Activated B cell treated with CpG ODN at 0.5 μM for 24 hours (primary cell): ENCODE measurements at places on chromosomes 7 and 10. TPM values are rescaled to one million over a fixed set of nuclear protein-coding genes. Genes with fewer than 3 reads are reported as not detected.

- DNase-seq, result no peak
- peak overlapping the region; percentile 67 for H3K27ac ChIP-seq
- peaks cover 67% of the 10 kb centered on the region for H3K36me3 ChIP-seq
- no peak overlapping the region for H3K4me3 ChIP-seq
- H3K27me3 ChIP-seq, result no peaks in the 10 kb centered on the region
Observed at GRCh38 chr7:18593602-18594279, 98.2 kb downstream of the HDAC9 start.

The BHLHA15 gene
- 0.35 TPM in 1 of 2 replicates, not detected in the other for total RNA-seq

The SFTPA1 gene
- not detected in 2 replicates for total RNA-seq

The METTL27 gene
- total RNA-seq, result 0.66 and 1.7 TPM in 2 replicates

The SPDYE16 gene
- total RNA-seq, result 0.59 TPM in 1 of 2 replicates, not detected in the other

GRCh38 chr10:97497572-97498075 is 598 bp downstream of the MMS19 start:
- peak overlapping the region; percentile 96 for H3K4me3 ChIP-seq
- peaks cover 27% of the 10 kb centered on the region for H3K27me3 ChIP-seq
- H3K27ac ChIP-seq, result peak overlapping the region; percentile 96
- peaks cover 11% of the 10 kb centered on the region for H3K36me3 ChIP-seq

The ATE1 gene
- 26.0 and 31.0 TPM in 2 replicates for total RNA-seq

The MINDY3 gene
- total RNA-seq, result 23.2 and 23.4 TPM in 2 replicates

DNA sequence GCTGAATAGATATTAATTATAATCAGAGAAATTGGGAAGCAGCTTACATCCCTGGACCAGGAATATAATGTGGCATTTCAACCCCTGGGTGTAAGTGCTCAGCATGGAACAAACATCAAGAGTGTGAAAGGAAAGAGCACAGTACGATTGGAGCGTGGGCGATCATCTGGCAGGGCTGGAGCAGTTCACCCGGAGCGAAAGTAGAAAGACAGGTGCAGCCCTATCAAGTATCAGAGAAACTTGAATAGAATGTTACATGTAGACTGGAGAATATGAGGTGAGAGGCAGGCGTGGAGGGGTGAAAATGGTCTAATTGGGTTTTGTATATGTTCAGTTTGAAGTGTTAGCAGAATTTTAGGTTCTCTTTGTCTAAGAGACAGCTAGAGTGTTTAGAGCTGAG is 303.0 kb downstream of the MDFIC start:
- H3K27me3 ChIP-seq, result no peaks in the 10 kb centered on the region
- no peak for DNase-seq
- no peaks in the 10 kb centered on the region for H3K36me3 ChIP-seq
- H3K4me3 ChIP-seq, result no peak overlapping the region
- no peaks in the 10 kb centered on the region for H3K4me1 ChIP-seq

- H3K27me3 ChIP-seq, result no peaks in the 10 kb centered on the region
- H3K27ac ChIP-seq, result no peak overlapping the region
- no peaks in the 10 kb centered on the region for H3K4me1 ChIP-seq
- H3K36me3 ChIP-seq, result no peaks in the 10 kb centered on the region
- DNase-seq, result no peak
- no peak overlapping the region for H3K4me3 ChIP-seq
Observed at GRCh38 chr7:34991938-34992840, 45.1 kb downstream of the DPY19L1 start.

The FXYD4 gene
- not detected in 2 replicates for total RNA-seq

The MTPN gene
- total RNA-seq, result 130 and 137 TPM in 2 replicates

- no peaks in the 10 kb centered on the region for H3K4me1 ChIP-seq
- H3K36me3 ChIP-seq, result no peaks in the 10 kb centered on the region
- no peak overlapping the region for H3K4me3 ChIP-seq
Observed at GRCh38 chr10:10589540-10590303, 427.9 kb upstream of the CELF2 start.

The LRRC18 gene
- total RNA-seq, result not detected in 2 replicates

DNA sequence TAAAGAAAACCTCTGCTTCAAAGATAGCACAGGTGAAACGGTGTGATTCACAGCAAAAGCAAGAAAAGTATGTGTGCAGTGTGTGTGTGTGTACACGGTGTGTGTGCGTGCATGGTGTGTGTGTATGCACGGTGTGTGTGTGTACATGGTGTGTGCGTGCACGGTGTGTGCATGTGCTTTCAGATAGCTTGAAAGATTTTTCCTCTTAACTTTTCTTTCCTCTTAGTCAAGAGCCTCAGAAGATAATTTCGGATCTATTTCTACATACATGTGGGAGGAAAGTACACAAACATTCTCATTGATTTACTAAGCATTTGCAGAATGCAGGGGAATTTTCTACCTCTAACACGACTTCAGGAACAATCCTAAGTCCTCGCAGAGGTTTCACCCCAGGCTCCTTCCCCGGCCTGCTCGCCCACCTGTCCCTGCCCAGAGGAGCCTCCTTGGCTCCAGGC is 2.9 kb downstream of the FGFR2 start:
- no peaks in the 10 kb centered on the region for H3K36me3 ChIP-seq
- no peak for DNase-seq
- H3K4me3 ChIP-seq, result no peak overlapping the region
- H3K4me1 ChIP-seq, result peaks cover 3% of the 10 kb centered on the region
- H3K27ac ChIP-seq, result no peak overlapping the region

DNA sequence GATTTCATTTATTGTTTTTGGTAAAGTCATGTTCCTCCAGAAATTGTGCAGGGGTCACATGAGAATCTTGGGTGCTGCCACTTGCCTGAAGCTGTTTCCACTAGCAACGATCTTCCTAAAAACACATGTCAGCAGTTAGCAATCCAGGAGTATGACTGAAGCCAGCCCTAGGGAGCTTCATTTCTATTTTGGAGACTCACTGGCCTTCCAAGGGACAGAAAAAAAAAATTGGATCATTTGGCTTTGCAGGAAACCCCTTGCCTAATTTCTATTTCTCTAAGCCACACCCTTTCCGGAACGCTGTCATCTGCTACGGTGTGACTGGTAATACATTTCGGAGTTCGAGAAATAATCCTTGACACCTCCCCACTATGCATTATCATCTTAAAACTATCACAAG is 204.7 kb downstream of the TAX1BP1 start:
- peaks cover 53% of the 10 kb centered on the region for H3K36me3 ChIP-seq
- H3K27me3 ChIP-seq, result no peaks in the 10 kb centered on the region
- DNase-seq, result no peak
- H3K27ac ChIP-seq, result no peak overlapping the region
- no peak overlapping the region for H3K4me3 ChIP-seq

The EEPD1 gene
- 0.59 and 0.64 TPM in 2 replicates for total RNA-seq

GRCh38 chr10:34091635-34092195 is 723.4 kb downstream of the PARD3 start:
- no peaks in the 10 kb centered on the region for H3K27me3 ChIP-seq
- no peaks in the 10 kb centered on the region for H3K36me3 ChIP-seq
- no peak overlapping the region for H3K27ac ChIP-seq
- DNase-seq, result no peak
- H3K4me1 ChIP-seq, result no peaks in the 10 kb centered on the region

- H3K4me3 ChIP-seq, result no peak overlapping the region
- no peak overlapping the region for H3K27ac ChIP-seq
- H3K36me3 ChIP-seq, result no peaks in the 10 kb centered on the region
- no peaks in the 10 kb centered on the region for H3K27me3 ChIP-seq
- no peak for DNase-seq
- H3K4me1 ChIP-seq, result peaks cover 2% of the 10 kb centered on the region
Observed at GRCh38 chr10:86775056-86775869, 18.8 kb downstream of the BMPR1A start.

- H3K27ac ChIP-seq, result no peak overlapping the region
- H3K36me3 ChIP-seq, result peaks cover 3% of the 10 kb centered on the region
Observed at GRCh38 chr7:73809467-73809951, 21.3 kb upstream of the CLDN4 start.

DNA sequence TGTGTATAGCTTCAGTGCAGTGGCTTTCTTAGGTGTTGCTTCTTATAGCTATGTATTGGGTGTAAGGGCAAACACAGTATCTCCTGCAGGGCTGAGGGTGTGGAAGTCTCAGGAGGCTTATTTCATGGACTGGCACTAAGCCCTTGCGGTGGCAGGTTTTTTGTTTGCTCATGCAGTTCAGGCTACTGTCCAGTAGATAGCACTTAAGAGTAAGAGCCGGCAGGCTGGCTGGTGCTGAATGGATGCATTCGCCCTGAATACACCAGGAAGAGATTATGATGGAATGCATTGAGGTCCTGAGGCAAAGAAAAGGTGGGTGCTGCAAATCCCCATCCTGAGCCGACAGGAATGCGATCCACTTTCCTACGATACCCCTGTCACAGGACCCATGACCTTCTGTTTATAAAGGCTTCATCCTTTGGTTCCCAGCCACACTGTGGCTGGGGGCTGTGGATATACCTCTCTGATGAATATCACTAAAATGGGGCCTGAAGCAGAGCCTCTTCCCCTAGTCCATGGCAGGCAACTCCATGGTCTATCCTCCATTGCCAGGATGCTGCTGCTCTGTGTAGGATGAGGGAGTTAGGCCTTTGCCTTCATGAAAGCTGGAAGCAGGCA is 44.9 kb downstream of the ANXA8 start:
- no peak overlapping the region for H3K27ac ChIP-seq
- H3K4me3 ChIP-seq, result no peak overlapping the region
- H3K36me3 ChIP-seq, result no peaks in the 10 kb centered on the region
- no peak for DNase-seq
- H3K4me1 ChIP-seq, result no peaks in the 10 kb centered on the region

- no peak overlapping the region for H3K4me3 ChIP-seq
- no peak for DNase-seq
- no peaks in the 10 kb centered on the region for H3K4me1 ChIP-seq
- H3K27ac ChIP-seq, result no peak overlapping the region
- H3K27me3 ChIP-seq, result no peaks in the 10 kb centered on the region
Observed at GRCh38 chr10:132748135-132748534, 37.8 kb downstream of the NKX6-2 start.

DNA sequence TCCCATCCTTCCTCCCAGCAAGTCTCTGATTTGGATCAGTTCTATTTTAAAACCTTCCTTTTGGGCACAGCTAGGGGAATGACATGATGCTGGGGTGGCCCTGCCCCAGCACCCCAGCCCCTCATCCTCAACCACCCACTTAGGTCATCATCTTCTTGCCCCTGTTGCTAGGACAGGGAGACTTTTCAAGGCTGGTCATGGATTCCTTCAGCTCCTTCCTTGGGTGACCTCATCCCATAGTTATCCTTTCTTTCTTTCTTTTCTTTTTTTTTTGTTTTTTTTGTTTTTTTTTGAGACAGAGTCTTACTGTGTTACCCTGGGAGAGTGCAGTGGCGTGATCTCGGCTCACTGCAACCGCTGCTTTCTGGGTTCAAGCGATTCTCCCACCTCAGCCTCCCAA is 127.2 kb downstream of the WDFY4 start:
- H3K36me3 ChIP-seq, result peaks cover 33% of the 10 kb centered on the region
- H3K27me3 ChIP-seq, result no peaks in the 10 kb centered on the region
- no peak overlapping the region for H3K27ac ChIP-seq
- no peak overlapping the region for H3K4me3 ChIP-seq

DNA sequence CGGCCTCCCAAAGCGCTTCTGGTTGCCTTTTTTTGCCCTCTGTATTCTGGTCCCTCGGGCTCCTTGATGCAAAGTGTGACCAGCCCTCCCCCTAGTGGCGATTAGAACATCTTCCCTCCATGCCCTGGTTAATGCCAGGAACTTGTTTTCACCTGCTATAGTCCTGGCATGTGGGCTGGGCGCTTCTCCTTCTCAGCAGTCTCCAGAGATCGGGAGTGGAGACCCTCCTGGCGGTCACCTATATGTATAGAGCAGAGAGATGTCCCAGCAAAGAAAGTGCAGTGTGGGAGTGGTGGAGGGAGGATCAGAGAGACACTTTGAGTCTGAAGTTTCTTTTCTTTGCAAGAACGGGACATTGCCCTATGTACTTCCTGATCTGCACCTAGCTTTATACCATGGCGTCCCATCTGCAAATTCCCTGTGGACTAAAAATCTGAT is 264.1 kb downstream of the OTUD1 start:
- peaks cover 2% of the 10 kb centered on the region for H3K4me1 ChIP-seq
- no peak overlapping the region for H3K4me3 ChIP-seq
- H3K27ac ChIP-seq, result no peak overlapping the region
- no peak for DNase-seq
- H3K27me3 ChIP-seq, result peaks cover 13% of the 10 kb centered on the region

The NKX1-2 gene
- not detected in 2 replicates for total RNA-seq

GRCh38 chr10:62374862-62375710 is 917 bp downstream of the ZNF365 start:
- peaks cover 10% of the 10 kb centered on the region for H3K4me1 ChIP-seq
- no peak overlapping the region for H3K27ac ChIP-seq

GRCh38 chr10:121774404-121774803 is 153.4 kb downstream of the ATE1 start:
- no peaks in the 10 kb centered on the region for H3K4me1 ChIP-seq
- no peak overlapping the region for H3K27ac ChIP-seq
- H3K36me3 ChIP-seq, result peaks cover 9% of the 10 kb centered on the region
- H3K4me3 ChIP-seq, result no peak overlapping the region

- no peak overlapping the region for H3K27ac ChIP-seq
- H3K27me3 ChIP-seq, result no peaks in the 10 kb centered on the region
- H3K36me3 ChIP-seq, result no peaks in the 10 kb centered on the region
Observed at GRCh38 chr7:129295015-129295423, 70.2 kb downstream of the AHCYL2 start.

GRCh38 chr10:667602-668143 is 21.8 kb downstream of the DIP2C start:
- H3K27ac ChIP-seq, result no peak overlapping the region
- no peak overlapping the region for H3K4me3 ChIP-seq

The CADPS2 gene
- not detected in 2 replicates for total RNA-seq

The CYP2E1 gene
- total RNA-seq, result 0.64 and 1.1 TPM in 2 replicates
